Activated naive CD4-positive, alpha-beta T cell treated with anti-CD3 and anti-CD28 coated beads for 36 hours (primary cell): ENCODE measurements at places on chromosomes 11 and 22.

DNA sequence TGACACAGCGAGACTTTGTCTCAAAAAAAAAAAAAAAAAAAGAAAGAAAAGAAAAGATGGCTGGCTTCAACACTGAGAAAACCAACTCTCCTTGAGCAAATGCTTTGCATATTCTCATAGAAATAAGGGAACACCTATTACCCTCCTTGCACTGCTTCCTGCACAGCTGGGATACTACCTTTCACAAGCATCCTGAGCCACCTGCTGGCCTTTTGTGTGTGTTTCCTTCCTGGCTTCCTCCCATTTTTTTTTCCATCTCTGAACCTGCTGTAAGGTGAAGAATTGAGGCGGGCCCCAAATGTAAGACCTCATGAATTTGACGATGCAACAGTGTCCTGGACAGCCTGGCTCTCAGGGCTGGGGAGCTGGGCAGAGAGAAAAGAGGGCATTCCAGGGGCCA is 1.9 kb upstream of the RFPL3 start:
- DNase-seq: peak; percentile 12

GRCh38 chr11:47891886-47892285 is 43.7 kb upstream of the NUP160 start:
- DNase-seq: no peak

GRCh38 chr22:37178350-37179125 is 9.5 kb downstream of the C1QTNF6 start:
- no peak for DNase-seq

DNA sequence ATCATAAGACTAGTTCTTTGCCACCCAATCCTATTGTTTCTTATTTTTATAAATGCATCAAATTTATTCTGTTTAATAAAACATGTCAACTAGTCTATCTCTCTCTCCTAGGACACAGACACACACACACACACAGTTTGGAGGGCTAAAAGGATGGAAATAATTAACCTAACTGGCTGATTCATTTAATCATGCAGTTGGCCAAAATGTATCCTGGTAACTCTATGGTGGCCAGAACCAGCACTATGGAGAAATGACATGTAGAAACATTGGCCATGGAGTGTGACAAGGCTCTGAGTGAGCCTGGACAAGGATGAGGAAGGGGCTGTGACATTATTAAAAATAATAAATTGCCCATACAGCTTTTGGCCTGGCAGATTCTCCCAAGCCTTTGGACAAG is 64.1 kb downstream of the CLPB start:
- DNase-seq: no peak

GRCh38 chr11:1948389-1948788 is 1.3 kb downstream of the MRPL23 start:
- peak; percentile 2 for DNase-seq

GRCh38 chr22:20531404-20532201 is 24.2 kb downstream of the MED15 start:
- DNase-seq: no peak

GRCh38 chr22:19260194-19260593 is 31.3 kb downstream of the CLTCL1 start:
- no peak for DNase-seq

- DNase-seq: no peak
These were observed 8.2 kb downstream of the PACSIN2 start for GRCh38 chr22:43006753-43007152.

DNA sequence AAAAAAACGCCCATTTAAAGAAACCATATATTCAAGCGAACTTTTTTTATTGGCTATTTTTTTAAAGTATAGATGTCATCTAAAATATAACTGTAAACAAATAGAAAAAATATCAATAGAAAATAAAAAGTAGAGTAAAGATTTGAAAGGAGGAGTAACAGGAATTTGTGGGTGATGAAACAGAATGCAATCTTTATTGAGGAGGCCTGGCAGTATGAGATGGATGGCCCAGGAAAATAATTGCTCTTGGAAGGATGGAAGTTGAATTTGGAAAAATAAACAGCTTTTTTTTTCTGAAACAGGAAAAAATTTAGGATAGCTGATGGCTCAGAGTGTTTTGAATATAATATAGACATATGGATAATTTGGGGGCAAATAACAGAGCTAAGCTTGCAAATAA is 219.0 kb downstream of the CASP12 start:
- DNase-seq: no peak

- peak; percentile 66 for DNase-seq
These were observed 77.6 kb downstream of the PACSIN2 start for GRCh38 chr22:42937164-42937843.

GRCh38 chr11:42034826-42035225 is 575.4 kb upstream of the LRRC4C start:
- DNase-seq: no peak

DNA sequence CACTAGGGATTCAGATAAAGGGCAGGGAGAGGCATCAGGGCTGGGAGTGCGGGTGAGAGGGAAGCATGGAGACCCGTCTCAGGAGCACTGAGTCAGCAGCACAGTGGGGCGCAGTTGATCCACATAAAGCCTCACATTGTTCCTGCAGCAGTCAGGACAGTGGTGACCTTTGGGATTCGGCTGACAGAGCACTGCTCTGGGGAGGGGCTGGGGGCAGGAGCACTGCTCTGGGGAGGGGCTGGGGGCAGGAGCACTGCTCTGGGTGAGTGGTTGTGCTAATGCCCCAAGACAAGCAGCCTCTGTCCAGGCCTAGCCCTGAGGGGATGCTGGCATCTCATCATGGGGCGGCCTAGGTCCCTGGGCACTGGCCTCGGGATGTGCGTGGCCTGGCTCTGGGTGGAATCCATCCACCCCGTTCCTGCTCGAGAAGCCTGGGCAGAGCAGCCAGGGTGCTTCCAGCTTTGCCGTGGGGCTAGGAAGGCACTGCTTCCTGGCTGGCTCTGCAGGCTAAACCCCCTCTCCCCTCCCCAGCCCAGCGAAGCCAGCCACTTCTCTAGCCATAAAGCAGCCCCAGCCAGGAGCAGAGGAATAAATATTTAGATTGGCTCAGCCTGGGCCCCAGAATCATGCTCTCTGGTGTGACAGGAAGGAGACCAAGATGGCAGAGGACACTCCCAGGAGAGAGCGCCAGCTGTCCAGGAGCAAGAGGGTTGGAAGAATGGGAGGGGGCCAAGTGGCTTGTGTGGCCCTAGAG is 7.3 kb downstream of the OAF start:
- no peak for DNase-seq

DNA sequence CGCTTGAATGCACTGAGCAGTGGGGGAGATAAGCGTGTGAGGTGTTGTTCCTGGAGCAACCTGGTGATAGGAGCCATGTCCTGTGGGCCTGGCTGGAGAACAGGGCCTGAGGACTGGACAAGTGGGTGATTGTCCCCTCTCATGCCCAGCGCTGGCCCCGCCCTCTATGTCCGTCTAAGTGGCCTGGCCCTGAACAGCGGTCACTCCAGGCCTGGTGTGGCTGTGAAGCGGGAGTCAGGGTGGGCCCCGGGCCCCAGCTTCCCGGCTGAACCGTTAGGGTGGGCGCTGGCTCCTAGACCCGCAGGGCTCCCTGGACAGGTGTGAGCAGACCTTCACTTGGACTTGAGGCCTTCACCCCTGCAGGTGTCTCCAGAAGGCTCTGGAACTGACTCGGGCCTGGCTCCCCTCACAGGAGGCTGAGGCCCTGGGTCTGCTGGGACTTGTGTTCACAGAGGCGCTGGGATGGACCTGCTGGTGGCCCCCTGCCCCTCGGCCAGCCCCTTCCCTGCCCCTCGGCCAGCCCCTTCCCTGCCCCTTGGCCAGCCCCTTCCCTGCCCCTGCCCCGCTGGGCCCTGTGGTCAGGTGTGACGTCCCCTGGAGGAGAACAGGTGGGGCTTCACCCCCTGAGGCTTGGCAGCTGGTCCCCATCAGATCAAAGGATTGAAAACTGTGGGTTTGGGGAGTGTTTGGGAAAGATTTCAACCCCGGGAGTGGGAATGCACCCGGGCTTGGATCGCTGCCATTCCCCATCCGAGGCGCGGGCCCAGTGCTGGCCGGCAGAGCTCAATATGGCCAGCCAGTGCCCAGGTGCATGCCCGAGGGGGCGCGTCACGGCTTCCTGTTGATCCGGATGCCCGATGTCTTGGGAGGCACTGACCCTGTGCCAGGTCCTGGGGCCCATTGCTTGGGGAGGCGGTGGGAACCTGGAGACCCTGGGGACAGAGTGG is 3.2 kb upstream of the MUC6 start:
- no peak for DNase-seq

- DNase-seq: no peak
These were observed 82.2 kb downstream of the PHF21B start for GRCh38 chr22:44927463-44928135.

GRCh38 chr11:93895106-93895862 is 44.9 kb upstream of the VSTM5 start:
- peak; percentile 42 for DNase-seq

DNA sequence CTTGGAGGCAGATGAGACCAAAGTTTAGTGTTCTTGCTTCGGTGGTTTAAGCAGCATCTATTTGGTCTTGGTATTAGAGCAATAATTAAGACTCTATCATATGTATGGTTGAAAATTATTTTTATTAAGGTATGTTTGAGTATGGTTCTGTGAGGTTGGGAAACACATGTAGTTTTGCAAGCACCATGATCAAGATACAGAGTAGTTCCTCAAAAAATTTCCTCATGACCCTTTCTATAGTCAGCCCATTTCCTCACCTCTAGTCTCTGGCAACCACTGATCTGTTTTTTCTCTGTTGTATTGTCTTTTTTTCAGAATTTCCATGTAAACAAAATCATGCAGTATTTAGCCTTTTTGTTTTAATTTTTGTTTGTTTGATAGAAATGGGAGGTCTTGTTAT is 18.4 kb downstream of the MTMR3 start:
- no peak for DNase-seq

DNA sequence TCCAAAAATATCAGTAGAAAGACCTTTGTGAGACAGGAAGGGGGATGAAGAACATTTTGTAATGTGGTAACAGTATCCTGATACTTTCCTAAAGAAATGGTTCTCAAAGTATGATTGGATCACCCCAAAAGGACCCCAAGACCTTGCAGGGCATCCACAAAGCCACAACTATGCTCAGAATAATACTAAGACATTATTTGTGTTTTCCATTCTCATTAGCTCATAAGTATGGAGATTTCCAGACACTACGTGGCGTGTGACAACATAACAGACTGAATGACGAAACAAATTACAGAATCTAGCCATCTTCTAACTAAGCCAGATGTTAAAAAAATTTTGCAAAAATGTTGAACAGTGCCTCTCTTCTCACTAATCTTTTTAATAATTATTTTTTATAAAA is 24.9 kb downstream of the CHEK2 start:
- no peak for DNase-seq

DNA sequence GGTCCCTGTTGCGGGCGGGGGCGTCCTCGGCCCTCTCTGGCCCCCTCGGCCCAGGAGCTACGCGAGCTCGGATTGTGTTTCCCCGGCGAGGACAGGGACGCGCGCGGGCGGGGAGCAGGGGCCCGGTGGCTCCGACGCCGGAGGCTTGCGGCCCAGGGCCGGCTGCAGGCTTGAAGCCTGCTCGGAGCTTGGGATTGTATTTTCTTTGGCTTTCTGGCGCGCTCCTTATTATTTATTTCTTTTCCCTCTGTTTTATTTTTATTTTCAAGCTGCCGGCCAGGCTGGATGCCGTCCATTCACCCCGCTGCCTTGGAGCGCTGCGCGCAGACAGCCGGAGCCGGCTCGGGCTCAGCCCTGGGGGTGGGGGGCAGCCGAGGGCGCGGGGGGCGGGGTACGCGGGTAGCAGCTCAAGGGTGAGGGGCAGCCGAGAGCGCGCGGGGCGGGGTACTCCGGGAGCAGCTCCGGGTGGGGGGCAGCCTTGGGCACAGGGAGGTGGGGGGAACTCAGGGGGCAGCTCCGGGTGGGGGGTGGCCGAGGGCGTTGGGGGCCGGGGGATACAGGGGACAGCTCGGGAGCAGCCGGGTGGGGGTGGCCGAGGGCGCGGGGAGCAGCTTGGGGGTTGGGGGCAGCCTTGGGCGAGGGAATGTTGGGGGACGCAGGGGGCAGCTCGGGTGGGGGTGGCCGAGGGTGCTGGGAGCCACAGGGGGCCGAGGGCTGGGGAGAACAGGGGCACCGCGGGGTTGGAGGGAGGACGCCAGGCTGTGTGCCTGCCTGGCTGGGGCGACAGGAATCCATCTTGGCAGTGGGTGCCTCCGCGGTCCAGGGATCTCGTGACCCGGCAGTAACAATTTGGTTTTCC is 42.7 kb downstream of the KCNJ1 start:
- no peak for DNase-seq

DNA sequence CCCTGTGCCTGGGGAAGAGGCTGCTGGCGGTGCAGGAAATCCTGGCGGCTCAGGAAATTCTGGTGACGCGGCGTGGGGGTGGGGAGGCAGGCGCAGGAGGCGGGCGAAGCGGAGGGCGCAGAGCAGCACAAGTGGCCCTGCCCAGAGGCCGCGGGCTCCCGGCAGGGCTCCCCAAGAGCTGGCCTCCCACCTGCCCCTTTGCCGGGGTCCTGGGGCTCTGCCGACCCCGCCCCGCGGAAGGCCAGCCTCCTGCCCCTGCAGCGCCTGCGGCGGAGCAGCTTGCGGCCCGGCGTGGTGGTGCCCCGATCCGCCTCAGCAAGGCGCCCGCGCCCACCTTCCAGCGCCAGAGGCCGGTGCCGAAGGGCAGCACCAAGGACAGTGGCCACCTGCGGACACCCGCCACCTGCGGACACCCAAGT is 100.2 kb upstream of the OR4C13 start:
- DNase-seq: no peak

GRCh38 chr11:92717240-92717639 is 252.2 kb upstream of the MTNR1B start:
- no peak for DNase-seq

DNA sequence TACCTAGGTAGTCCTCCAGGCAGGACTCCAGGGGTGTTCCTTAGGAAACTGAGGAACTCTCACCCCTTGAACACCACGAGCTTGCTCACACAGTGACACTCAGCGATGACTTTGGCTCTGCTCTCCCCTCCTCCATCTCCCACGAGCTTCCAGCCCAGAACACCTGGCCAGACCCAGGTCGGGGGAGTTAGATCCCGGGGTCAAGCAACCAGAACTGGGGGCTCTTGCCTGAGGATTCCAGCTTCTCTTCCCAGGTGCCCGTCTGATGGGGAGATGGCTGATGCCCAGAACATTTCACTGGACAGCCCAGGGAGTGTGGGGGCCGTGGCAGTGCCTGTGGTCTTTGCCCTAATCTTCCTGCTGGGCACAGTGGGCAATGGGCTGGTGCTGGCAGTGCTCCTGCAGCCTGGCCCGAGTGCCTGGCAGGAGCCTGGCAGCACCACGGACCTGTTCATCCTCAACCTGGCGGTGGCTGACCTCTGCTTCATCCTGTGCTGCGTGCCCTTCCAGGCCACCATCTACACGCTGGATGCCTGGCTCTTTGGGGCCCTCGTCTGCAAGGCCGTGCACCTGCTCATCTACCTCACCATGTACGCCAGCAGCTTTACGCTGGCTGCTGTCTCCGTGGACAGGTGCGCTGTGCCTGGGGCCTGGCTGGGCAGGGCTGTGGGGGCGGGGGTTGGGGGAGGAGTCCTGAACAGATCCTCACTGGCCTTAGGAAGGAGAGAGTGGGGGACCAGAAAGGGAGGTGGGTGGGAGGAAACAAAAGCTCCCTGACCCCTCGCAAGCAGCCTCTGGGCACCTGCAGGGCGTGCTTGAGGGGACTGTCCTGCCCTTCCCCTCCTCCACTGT is at the start of gene GALR3:
Gene GALR3, plus strand, starts transcription at position 249 of the 852 bp plus-strand sequence. Its CDS starts 25 bp downstream, at position 274.
- DNase-seq: no peak

GRCh38 chr11:58578136-58578634 is 678 bp upstream of the ZFP91 start:
- peak; percentile 95 for DNase-seq
